RWPE2 (cell line): ENCODE measurements at places on chromosomes 12 and 14.
A peak's percentile ranks its signal among the peaks of the same experiment; 100 is the strongest.

DNA sequence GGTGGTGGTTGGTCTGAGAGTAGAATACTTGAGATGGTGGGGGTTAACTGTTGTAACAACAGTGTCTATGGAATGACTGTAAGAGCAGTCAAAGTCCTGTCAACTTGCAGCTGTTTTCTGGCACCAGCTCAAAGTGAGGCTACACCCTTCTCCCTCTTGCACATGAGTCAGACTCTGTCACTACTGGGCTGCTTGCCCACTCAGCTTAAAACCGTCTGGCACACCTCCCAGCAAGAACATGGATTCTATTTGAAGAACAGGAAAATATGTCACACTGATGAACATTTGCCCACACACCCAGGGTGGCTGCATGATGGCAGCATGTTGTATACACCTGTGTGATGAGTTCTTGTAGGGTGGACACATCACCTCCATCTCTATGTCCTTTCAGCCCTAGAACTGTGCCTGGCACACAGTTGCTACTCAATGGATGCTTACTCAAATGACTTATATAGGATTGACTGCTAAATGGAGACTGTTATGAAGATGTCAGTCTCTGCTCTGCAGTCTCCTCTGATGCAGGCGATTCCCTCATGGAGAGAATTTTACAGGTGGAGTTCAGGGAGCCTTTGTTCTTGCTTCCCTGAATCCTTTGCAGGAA lies 19.3 kb upstream of the SERPINA6 start:
- H3K36me3 ChIP-seq, result no peaks in the 10 kb centered on the region
- H3K4me3 ChIP-seq, result no peak overlapping the region
- no peaks in the 10 kb centered on the region for H3K27me3 ChIP-seq

GRCh38 chr12:43336962-43337555 lies 214.9 kb downstream of the ADAMTS20 start:
- no peak overlapping the region for H3K4me3 ChIP-seq
- H3K36me3 ChIP-seq, result no peaks in the 10 kb centered on the region
- H3K27ac ChIP-seq, result peak overlapping the region; percentile 58
- H3K4me1 ChIP-seq, result peaks cover 23% of the 10 kb centered on the region
- DNase-seq, result no peak

DNA sequence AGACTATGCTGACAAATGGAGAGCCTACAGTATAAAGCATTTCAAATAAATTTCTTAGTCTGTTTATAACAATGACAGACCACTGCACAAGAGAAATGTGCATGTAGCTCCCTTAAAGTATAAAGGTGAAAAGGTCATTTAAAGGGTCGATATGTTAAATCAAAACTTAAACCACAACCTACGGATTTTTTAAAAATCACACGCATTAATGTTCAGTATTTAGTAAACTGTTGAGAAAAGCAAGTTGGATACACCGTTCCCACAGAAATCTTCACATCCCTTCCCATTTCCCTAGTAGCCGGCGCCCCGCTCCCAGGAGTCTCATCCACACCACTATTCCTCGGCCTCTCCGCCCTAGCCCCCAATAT lies 614 bp downstream of the FKBP3 start:
- H3K27ac ChIP-seq, result peak overlapping the region; percentile 57
- no peak for DNase-seq
- H3K27me3 ChIP-seq, result no peaks in the 10 kb centered on the region
- peaks cover 8% of the 10 kb centered on the region for H3K4me1 ChIP-seq

DNA sequence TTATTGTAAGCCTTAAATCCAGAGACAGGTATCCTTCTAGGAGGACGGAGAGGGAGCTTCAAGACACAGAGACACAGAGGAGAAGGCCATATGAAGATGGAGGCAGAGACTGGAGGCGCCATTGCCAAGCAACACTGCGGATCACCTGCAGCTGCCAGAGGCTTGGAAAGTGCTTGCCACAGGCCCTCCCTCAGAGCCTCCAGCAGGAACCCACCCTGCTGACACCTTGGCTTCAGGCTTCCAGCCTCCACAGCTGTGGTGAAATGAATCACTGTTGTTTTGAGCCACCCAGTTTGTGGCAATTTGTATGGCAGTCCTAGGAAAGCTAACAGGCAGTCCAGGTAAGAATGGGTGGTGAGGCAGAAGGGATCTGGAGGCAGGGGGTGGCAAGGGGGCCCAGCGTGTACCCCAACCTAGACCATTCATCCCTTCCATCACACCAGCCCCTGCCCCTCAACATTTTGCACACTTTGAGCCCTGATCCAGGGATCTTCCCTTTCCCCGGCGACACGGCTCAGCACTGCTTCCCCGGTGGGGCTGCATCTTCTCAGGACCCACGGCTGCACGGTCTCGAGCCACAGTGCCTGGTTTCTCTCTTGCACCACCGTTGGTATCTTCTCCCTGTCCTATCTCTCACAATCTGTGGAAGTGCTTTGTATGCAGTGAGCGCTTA lies 22.3 kb upstream of the BCDIN3D start:
- H3K27ac ChIP-seq, result no peak overlapping the region
- H3K36me3 ChIP-seq, result no peaks in the 10 kb centered on the region
- H3K4me3 ChIP-seq, result no peak overlapping the region
- H3K27me3 ChIP-seq, result no peaks in the 10 kb centered on the region
- peaks cover 4% of the 10 kb centered on the region for H3K4me1 ChIP-seq
